ENCODE measurements at places on chromosomes 2 and 18.

GRCh38 chr2:16861111-16861510, 195.5 kb upstream of the CYRIA start:
- no peak for DNase-seq

GRCh38 chr2:215536510-215536909, 100.6 kb upstream of the FN1 start:
- no peak for DNase-seq

DNA sequence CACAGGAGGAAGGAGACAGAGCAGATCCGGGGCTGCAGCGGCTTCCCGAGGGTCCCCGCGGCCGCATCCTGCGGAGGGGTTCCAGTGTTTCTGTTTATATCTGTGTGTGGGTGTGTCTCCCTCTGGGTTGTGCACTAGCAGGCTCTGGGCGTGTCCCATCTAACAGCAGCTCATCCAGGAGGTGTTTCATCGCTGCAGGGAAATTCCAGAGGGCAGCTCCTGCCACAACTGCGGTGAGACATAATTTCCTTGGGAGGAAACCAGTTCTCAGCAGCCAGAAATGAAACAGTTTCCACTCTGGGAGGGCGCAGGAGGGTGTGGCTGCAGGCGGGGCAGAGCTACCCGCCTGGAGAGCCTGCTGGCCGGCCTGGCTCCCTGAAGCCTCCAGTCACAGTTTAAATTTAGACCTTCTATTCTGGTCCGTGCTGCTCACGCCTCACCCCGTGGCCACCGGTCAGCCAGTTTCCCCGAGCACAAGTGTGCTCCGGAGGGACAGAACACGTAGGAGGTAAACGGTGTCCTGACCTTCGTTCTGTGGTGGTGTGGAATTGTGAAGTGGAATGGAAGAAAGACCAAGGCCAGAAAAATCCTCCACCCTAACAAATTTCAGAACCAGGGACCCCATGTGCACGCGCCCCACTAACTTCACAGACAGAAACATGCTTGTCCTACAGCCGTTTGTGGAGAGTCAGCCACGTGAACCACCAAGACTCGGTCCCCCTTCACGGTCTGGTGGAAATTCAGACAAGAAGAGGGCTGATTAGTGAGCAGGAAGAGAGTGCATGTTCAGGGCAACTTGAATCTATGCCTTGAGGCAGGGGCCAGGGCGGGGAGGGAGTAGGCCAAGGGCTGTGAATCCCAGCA, 50.2 kb downstream of the TEX44 start:
- peak; percentile 37 for DNase-seq

DNA sequence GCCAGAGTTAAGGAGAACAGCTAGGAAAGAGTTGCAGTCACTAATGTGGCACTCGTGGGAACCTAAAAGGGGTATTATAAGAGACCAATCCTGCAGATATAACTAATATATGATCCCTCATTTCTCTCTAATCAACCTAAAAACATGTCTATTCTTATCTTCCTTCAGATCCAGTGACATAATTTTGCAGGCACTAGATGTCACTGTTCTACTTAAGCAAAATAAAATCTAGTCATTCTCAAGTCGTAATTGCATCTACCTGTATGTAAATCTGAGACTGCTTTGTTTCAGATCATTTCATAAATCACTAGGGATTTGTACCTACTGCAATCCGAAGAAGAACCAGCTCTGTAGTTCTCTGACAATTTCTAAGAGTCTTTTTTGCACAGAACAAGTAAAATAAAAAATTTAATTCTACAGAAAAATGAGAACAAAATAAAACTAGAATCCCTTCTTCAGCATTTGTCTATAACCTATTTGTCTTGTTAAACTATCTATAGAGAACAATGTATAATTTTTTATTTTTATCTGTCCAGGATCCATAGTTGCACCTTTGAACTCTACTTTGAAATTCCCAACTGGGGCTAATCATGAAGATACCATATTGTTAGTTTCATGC, 56.5 kb upstream of the ERBB4 start:
- DNase-seq, result no peak

GRCh38 chr2:216904974-216905373, 45.1 kb upstream of the TNP1 start:
- no peak for DNase-seq

DNA sequence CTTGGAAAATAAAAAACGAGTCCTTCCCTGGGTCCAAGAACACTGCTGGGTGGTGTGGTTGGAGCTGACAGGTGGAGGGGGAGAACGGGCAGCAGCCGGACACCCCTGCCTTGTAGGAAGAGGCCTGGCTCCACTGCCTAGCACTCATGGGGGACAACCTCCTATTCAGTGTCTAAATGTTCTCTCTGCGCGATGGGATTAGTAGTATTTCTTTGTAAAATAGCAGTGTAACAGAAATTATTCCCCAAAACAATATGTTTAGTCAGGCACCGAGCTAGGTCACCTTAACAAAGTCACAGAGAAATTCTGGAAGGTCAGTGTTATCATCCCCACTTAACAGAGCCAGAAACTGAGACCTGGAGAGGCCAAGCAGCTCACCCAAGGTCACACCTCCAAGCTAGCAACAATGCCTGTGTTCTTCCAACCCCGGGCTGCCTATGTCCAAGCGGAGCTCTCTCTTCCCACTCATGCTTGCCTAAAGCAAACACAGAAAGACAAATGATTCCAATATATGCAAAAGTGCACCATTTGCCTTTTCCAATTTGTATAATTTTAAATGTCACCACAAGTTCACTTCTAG, 68.0 kb downstream of the STEAP3 start:
- DNase-seq, result no peak
